Urinary bladder (tissue), 4 donors: ENCODE measurements at places on chromosomes 2 and 18.

GRCh38 chr2:41241325-41242000, 789.6 kb upstream of the SLC8A1 start:
- no peak for DNase-seq

GRCh38 chr2:131557558-131558321, 30.1 kb downstream of the CCDC74A start:
- no peak for DNase-seq

DNA sequence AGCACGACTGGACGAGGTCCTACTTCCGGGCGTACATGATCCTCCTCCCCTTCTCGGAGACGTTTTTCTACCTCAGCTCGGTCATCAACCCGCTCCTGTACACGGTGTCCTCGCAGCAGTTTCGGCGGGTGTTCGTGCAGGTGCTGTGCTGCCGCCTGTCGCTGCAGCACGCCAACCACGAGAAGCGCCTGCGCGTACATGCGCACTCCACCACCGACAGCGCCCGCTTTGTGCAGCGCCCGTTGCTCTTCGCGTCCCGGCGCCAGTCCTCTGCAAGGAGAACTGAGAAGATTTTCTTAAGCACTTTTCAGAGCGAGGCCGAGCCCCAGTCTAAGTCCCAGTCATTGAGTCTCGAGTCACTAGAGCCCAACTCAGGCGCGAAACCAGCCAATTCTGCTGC, 24.8 kb downstream of the LYPD1 start:
- DNase-seq = no peak

DNA sequence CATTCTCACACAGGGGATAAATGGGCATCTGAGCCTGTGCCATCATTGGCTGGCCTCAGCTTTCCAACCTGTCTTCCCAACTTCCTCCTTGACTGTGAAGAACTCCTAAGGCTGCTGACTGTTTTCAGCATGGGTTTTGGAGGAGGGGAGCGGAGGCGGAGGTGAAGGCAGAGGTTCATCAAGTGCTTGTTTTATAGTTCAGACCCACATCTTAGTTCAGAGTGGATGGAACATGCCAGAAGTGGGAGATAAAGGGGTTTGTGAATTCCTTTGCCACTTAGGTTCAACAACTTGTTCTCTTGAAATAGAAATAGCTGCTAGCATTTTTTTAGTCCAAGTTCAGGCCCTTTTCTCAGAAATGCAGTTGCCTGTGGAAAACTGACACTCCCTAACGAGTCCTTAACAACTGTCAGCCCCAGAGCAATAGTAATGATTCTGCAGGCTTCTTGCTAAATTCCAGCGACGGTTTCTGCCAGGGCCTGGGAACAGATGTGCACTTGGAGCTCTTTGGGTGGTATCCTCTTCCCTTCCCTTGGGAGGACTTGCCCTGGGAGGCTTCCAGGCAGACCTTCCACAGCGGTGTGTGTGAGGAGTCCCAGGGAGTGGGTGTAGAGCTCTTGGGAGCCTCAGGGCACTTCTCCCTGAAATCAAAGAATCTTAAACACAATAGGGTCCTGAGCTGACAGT, 30.1 kb upstream of the ITGA6 start:
- no peak for DNase-seq
